ENCODE measurements at places on chromosomes 1 and 21.

DNA sequence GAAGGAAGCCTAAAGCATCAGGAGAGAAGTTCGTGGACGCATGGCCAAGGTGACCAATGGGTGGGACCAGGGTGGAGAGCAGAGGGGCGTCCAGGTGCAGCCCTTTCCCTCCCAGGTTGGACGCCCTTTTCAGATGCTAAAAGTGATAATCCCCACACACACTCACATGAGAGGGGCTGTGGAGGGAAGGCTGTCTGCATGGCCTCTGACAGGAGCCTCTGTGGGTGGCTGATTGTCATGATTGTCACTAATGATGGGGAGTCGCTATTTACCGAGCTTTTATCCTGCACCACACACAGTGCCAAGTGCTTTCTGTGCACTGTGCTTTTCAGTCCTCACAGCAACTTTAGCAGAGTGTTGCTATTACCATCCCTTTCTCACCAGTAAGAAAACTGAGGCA lies 27.1 kb upstream of the C1QA start:
- DNase-seq, result no peak

DNA sequence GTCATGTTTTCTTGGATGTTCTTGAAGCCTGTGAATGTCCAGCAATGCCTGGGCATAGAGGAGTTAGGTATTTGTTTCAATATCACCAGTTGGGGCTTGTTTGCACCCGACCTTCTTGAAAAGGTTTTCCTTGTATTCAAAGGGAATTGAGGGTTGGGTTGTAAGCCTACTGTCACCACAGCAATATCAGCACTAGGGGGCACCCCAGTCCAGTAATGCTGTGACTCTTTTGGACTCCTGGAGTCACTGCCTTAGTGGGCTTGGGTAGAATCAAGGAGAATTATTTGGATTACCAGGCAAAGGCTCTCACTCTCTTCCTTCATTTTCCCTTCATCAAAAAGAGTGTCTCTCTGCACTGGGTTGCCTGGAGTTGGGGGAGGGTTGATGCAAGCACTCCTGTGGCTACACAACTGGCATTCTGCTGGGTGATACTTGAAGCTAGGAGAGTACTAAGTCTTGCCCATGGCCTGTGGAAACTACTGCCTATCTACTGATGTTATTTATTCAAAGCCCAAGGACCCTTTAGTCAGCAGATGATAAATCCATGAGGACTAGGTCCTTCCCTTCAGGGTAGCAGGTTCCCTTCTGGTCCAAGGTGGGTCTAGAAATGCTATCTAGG lies 34.5 kb downstream of the OR10R2 start:
- DNase-seq, result no peak

DNA sequence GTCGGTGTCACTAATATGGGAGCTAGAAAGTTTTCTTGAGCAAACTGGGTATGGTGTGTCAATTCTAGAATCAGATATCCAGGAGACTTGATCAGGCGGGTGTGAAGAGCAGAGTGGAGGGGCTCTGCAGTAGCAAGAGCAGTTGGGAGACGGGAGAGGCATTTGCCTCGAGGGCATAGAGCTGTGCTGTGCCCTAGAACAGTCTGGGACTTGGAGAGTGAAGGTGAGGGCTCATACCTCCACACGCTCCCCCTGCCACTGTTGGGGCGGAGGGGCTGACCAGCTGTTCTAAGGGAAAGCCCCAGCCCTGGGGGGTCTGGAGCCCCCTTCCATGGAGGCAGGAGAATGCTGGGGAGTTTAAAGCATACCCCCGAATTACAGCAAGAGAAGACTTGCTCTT lies 33.8 kb downstream of the SIM2 start:
- no peak for DNase-seq

GRCh38 chr1:201061049-201061448 lies 37.5 kb upstream of the KIF21B start:
- DNase-seq, result no peak

DNA sequence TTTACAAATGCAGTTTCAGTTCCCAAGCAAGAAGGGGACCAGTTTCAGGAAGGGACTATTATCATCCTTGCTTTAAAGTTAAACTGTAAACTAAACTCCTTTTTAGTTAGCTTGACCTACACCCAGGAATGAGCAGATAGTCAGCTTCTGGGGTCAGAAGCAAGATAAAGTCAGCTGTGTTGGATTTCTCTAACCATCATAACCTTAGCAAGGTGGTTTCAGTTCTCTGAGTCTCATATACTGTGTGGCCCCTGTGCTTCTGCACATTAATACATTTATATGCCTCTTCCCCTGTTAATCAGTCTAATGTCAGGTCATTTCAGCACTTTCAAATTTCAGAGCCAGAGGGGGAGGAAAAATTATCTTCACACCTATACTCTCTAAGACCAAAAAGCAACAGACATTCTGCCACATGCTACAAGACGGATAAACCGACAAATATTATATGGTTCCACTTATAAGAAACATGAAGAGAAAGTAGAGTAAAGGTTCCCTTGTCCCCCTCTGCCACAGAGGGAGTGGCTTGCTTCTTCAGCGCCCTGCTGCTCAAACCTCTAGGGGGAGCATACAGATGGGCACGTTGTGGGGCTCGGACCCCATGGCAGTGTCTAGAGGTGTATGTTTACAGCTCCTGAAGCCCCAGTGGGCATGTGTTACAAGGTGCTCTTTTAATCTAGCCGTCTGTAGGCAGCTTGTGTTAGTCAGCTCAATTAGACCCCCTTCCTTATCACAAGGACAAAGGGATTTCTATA lies 89.1 kb downstream of the SMYD3 start:
- no peak for DNase-seq

DNA sequence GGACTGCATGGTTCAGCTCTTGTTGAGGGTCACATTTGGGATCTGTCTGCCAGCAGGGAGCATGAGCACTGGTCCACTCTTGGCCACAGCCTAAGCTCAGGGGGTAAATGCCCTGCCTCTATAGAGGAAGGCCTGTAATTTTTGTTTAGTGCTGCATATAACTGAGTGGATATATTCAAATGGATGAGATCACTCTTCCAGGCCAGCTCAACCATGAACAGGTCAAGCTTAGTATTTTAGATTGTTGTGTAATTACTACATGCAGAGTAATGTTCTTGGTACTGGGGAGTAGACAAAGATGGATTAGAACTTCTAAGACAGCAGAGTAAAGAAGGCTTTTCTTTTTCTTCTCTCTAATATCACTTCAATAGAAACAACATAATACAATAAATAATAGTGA lies 376.9 kb downstream of the GPATCH2 start:
- no peak for DNase-seq

- no peak for DNase-seq
Observed at GRCh38 chr1:228437424-228437962, 20.8 kb upstream of the TRIM17 start.

DNA sequence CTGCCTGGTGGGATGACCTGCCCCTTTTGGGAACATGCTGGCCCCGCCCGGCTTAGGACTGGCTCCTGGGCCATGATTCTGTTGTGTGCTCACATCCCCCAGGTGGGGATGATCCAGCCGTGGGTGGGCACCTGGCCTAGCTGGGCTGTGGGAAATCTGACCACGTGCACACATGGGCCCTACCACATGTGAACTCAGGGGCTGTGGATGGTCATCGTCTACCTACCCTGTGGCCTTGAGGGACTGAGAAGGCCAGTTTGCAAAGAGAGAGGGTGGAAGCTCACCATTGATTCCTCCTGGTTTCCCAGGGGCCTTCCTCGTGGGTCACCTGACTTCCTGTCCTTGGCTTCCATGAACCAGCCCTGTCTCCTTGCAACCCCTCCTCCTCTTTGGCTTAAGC lies 19.4 kb upstream of the PCP4 start:
- no peak for DNase-seq

DNA sequence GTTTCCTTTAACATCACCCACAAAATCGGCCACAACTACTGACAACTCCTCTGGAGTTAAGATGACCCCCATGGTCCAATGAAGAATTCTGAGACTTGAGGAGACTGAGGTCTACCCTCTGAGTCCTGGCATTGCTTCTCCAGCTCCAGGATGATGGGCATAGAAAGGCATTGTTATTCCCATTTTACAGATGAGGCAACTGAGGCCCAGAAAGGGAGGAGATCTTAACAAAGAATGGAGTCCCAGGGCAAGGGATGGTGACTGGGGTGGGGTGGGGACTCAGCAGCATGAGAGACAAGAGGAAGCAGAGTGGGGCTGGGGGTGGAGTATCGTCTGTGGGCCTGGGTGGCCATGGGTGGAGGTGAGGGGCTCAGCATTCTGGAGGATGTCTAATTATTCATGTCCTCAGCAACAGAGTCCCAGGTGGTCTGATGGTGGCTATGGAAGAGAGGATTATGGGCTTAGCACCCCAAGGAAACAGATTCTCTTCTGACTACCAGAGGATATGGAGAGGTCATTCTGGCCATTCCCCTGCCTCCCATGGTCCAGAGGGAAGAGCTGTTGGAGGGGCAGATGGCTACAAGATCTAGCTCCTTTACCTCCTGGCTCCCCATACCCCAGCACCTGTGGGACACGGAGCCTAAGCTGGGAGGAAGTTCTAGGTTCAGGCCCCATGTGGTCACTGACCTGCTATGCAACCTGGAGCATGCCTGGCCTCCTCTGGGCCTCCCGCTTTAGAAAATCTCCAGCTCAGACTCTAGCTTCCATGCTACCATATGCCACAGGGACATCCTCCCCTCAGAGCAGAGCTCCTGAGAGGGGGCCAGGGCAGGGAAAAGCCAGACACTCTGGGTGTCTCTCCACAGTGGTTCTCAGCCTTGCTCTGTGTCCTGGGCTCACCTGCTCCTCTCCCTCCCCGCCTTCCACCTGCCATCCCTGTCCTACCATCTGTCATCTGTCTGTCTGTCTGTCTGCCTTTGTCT lies 37.4 kb upstream of the DMBX1 start:
- DNase-seq, result no peak

DNA sequence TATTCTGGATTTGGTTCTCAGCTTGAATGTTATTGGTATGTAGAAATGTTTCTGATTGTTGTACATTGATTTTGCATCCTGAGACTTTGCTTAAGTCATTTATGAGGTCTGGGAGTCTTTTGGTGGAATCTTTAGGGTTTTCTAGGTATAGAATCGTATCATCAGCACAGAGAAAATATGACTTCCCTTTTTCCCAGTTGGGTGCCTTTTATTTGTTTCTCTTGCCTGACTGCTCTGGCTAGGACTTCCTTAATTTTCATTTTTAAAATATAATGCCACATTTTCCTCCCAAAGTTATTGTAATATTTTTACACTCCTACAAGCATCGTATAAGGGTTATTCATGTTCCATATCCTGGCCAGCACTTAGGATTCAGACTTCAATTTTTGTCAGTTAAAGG lies 111.1 kb downstream of the FNBP1L start:
- DNase-seq, result no peak

DNA sequence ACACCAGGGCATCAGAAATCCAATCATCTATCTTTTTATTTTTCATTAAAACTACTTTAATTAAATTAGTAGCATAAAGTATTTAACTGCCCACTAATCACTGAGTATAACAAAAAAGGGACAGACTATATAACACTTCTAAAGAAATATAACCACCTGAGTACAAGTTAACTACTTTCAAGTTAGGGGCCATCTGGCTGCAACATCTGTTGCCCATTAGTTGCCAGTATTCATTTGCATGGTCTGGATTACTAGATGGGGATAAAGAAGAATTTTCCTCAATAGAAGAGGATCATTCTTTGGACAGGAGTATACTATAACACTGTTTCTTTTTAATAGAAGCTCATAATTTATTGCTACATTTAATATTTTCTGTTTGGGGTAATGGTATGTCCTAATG lies 446.4 kb downstream of the AMY1C start:
- no peak for DNase-seq

DNA sequence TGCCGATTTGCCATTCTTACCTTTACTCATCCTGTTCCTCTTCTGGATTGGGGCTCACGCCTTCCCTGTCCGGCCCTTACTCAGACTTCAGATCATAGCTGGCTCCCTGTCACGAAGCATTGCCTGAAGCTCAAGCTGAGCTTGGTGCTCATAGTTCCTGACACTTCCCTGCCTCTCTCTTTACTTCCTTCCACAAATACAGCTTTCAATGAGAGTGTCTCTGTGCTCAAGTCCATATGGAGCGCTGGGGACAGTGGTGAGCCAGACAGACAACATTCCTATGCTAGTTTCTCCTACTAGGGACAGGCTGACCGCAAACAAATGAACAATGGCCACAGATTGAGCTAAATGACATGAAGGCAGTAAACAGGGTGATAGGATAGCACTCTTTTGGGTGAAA lies 38.1 kb downstream of the HHAT start:
- DNase-seq, result no peak

DNA sequence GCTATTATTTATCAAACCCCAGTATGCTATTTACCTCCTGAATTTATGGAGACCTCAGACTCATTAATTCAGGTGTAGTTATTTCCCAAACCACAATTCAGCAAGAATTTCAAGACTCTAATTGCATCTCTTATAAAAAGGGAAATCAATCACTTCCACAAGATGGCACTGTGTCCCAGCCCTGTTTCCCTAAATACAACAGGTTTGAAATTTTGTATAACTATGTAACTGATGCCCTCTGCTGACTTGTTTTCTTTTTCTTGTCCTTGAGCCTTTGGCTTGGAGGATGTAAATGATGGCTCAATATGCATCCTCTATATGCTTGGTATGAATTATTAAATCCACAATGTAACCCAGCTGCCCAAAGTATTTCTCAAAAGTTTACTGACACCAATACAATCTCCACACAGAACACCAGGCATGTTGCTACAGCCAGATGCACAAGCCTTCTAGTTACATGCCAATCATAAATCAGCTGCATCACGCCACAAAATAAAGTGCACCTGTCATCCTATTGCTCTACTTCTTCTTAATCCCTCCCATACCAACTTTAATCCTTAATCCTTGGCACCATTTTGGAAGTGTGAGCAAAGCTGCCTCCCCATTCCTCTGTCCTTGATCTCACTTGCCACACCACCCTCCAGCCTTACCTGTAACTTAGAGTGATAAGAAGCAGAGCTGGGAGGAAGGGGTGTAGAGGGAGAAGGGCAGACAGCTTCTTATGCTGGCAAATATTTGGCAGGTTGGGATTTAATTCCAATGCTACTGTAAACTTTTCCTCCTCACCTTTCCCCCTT lies 9.0 kb downstream of the C1orf105 start:
- DNase-seq, result no peak

GRCh38 chr1:2890221-2890850 lies 88.8 kb upstream of the TTC34 start:
- DNase-seq, result no peak

- no peak for DNase-seq
Observed at GRCh38 chr1:92951141-92951582, 10.1 kb downstream of the DIPK1A start.

GRCh38 chr1:228176024-228176395 lies 10.4 kb downstream of the IBA57 start:
- no peak for DNase-seq

- DNase-seq, result no peak
Observed at GRCh38 chr1:40621821-40622450, 43.5 kb downstream of the RIMS3 start.

GRCh38 chr1:8382608-8383505 lies 64.9 kb downstream of the SLC45A1 start:
- no peak for DNase-seq

GRCh38 chr1:115467790-115468189 lies 129.7 kb upstream of the NGF start:
- no peak for DNase-seq

- DNase-seq, result no peak
Observed at GRCh38 chr1:89832496-89833127, 11.8 kb downstream of the LRRC8D start.

Data from kidney epithelial cell (primary cell).